CMK (cell line): ENCODE measurements at places on chromosomes 1 and 21.

- DNase-seq = no peak
Measured at GRCh38 chr1:16402742-16403141, 34.5 kb downstream of the SPATA21 start.

DNA sequence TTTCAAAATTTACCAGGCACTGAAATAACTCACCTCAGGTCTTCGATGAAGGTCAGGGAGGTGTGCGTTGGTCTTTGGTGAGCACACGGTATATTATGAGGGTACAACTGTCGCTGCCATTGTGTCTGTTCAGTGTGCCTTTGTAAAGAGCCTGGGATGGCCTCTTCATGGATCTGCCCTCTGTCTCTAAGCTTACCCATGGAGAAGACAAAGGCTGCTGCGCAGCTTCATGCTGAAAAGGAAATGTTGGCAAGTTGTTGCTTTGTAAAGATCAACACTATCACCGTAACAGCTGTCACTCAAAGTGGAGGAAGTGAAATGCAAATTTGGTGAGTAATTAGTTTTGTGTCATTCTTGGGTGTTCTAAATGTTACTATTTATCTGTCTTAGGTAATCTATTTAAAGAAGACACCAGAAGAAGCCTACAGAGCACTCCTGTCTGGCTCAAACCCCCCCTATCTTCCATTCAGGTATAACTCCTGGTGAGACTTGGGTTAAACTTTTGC is 71.6 kb downstream of the CDC14A start:
- no peak for DNase-seq

GRCh38 chr1:173489929-173490328 is 12.8 kb downstream of the PRDX6 start:
- DNase-seq = no peak

DNA sequence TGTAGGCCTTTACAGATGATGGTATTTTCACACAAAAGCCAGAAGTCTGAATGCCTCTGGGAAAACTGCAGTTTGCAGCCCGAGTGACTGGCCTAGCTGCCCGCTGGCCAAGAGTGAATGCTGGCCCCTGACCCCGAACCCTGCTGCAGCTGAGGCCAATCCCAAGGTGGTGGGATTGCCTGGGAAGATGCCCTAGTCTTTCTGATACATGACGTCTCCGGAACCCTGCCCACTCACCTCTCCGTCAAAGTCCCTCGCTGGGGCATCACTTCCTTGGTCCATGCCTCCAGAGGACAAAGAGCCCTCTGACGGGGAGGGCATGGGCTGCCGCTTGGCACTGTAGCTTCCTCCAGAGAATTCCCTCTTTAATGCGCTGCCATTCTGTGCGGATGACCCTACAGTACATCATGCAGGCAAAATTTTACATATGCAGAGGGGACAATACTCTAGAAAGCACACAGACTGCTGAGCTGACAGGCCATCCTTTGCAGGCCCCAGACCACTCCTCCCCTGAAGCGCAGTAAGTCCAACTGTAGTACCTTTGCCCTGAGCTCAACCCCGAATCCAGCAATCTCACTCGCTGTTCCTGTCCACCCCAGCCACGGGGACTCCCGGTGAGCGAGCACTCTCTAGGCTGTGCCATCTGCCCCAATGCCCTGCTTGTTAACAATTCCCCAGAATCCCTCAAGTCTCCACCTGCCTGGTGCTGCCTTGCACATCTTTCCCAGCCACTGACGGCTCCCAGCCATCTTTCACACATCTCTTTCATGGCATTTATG is 54.7 kb downstream of the COQ8A start:
- no peak for DNase-seq

DNA sequence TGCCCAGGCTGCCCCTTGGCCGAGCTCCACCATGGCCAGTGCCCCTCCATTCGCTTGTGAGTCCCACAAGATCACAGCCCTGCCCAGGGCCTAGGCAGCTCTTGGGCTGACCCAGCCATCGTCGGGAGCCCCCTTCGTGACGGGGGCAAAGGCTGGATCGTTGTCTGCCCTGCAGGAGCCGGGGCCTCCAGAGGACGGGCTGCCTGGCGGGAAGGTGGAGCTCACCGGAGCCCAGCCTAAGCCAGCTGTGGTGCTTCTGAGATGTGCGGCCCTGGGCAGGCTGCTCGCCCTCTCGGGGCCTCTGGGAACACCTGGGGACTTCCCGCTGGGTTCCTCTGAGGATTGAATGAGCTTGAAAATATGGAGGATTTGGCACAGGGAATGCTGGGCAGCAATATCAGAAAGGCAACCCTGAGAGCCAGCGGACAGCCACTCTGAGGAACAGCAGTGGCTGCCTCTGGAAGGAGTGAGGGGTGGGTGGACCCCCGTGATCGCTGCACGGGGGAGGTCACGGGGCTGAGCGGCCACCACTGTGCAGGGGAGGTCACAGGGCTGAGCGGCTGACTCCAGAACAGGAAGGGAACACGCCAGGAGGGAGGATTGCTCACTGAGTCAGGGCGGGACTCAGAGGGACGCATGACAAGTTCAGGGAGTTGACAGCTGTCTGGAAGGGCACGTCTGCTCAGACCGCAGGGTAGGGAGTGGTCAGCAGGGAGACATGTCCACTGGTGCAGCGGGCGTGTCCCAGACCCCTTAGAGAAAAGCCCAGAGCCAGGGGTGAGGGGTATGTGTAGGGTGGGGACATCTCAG is 19.3 kb downstream of the TP73 start:
- no peak for DNase-seq

DNA sequence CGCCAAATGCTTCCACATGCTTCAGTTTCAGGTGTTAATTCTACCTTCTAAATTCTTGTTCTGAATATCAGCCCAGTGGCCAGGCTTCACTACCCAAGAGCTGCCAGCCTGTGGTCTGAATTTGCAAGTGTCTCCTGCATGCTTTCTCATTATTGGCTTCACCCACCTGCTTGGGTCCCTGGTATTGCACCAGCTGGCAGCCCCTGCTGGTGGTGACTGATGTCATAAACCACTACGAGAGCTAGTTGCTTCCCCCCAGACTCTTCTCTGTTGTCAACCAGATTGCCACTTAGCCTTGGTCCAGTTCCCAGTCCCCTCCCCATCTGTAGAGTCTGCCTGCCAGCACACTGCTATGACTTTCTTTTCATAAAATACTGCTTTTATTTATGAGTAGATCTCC is 197.7 kb upstream of the DUSP10 start:
- no peak for DNase-seq

DNA sequence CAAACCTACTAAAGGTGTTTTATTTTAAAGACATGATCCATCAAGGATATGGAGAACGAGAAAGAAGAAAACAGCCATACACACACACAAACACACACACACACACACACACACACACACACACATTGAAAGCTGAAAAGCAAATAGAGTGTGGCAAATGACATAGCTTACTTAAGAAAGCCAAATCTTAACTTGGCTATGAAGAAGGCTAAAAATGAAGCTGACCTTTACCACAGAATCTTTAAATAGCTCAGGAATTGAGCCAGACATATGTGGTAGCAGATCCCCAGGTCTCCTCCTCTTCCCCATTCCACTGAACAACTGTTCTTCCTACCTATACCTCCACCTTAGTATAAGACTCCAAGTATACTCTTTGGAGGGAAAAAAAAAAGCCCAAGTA is 185.6 kb downstream of the CLEC20A start:
- DNase-seq = no peak

GRCh38 chr1:153749408-153750005 is 21.7 kb downstream of the INTS3 start:
- no peak for DNase-seq

- no peak for DNase-seq
Measured at GRCh38 chr1:61441723-61442262, 283.1 kb downstream of the TM2D1 start.
